ENCODE measurements at places on chromosomes 3 and 15.

GRCh38 chr3:183924956-183925355 lies 40.3 kb upstream of the PARL start:
- H3K4me1 ChIP-seq = no peaks in the 10 kb centered on the region
- no peak overlapping the region for H3K27ac ChIP-seq
- no peaks in the 10 kb centered on the region for H3K27me3 ChIP-seq
- H3K36me3 ChIP-seq = peaks cover 43% of the 10 kb centered on the region
- no peak overlapping the region for H3K4me3 ChIP-seq

GRCh38 chr3:138474163-138474562 lies 39.7 kb downstream of the ESYT3 start:
- H3K4me3 ChIP-seq = no peak overlapping the region
- no peaks in the 10 kb centered on the region for H3K27me3 ChIP-seq
- H3K4me1 ChIP-seq = peaks cover 4% of the 10 kb centered on the region
- DNase-seq = no peak
- H3K36me3 ChIP-seq = no peaks in the 10 kb centered on the region

GRCh38 chr15:40281057-40281800 lies 1.6 kb downstream of the ANKRD63 start:
- H3K27ac ChIP-seq = no peak overlapping the region
- peaks cover 3% of the 10 kb centered on the region for H3K4me1 ChIP-seq
- no peak for DNase-seq
- peaks cover 15% of the 10 kb centered on the region for H3K27me3 ChIP-seq
- H3K4me3 ChIP-seq = peak overlapping the region; percentile 66
- H3K36me3 ChIP-seq = no peaks in the 10 kb centered on the region

DNA sequence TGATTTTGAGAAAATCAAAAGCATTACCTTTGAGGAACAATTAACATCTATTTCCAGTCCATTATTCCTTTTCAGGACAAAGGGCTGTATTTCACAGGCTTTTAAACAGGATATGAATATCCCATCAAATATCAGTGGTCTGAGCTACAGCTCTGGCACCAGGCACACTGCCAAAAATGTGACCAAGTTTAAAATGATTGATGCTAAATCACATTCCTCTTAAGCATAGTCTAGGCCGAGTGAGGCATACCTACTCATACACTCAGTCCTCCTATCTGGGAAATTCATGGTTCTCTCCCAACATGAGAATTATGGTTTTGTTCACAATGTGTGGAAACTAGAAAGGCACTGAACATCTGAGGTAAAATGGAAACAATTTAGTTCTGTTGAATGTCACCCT lies 683.5 kb downstream of the TUSC7 start:
- H3K27ac ChIP-seq = no peak overlapping the region
- no peak for DNase-seq
- no peaks in the 10 kb centered on the region for H3K36me3 ChIP-seq
- H3K4me1 ChIP-seq = no peaks in the 10 kb centered on the region
- no peak overlapping the region for H3K4me3 ChIP-seq

DNA sequence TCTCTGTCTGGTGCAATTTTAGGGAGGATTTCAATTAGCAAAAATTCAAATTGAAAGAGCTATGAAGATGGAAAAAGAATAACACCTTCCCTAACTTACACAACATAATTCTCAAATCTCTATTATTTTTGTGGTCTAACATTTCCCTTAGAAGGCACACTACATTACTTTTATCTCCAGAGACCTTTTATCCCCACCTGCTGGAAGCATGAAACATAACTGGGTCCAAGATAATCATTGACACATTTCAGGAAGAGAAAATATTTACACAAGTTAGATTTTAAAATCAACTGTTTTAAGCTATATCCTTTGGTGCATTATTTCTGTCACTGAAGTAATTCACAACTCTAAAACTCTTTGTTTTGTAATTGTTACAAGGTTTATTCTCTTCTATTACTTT lies 779.5 kb downstream of the ROBO1 start:
- DNase-seq = no peak
- no peak overlapping the region for H3K4me3 ChIP-seq
- H3K27me3 ChIP-seq = no peaks in the 10 kb centered on the region
- no peaks in the 10 kb centered on the region for H3K36me3 ChIP-seq

DNA sequence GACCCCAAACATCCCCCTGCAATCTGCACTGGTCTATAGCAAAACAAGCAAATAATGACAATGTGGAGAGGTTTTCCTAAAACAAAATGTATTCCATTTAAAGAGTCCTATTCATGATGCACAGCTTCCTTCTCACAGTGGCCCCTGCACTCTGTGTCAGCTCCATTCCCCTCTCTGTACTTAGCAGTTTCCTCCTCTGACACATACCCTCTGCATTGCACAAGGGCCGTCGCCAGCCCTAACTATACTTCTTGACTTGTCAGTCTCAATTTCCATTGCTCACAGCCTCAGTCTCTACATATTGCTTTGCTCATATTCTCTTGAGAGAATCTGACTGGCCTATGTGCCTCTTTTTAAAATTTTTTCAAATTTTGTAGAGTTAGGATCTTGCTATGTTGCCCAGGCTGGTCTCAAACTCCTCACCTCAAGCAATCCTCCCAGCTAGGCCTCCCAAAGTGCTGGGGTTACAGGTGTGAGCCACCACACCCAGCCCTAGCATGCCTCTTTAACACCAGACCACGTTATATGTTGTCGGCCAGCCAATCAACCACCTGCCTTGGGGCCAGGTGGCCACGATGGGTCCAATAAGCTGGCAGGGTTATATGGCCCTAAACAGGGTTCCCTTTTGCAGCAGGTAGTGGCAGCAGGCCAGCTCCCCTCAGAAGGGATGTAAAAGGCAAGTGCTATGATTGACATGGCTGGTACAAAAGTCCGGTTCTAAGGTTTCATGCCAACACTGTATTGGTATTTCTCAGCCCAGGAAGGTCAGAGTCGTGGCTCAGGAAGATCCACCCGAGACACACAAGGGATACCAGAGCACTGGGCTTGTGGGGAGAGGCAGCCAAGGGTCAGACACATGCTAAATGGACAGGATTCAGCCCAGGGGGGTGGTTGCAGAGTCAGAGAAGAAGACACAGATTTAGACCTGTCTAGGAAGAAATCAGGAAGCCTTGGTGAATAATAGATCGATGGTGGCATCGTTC lies 59.0 kb upstream of the SMAD3 start:
- H3K27ac ChIP-seq = no peak overlapping the region
- no peak overlapping the region for H3K4me3 ChIP-seq
- DNase-seq = no peak

GRCh38 chr3:106699122-106699521 lies 678.1 kb upstream of the CCDC54 start:
- no peak overlapping the region for H3K4me3 ChIP-seq
- H3K4me1 ChIP-seq = no peaks in the 10 kb centered on the region
- H3K27ac ChIP-seq = no peak overlapping the region
- H3K36me3 ChIP-seq = no peaks in the 10 kb centered on the region
- H3K27me3 ChIP-seq = no peaks in the 10 kb centered on the region

- H3K36me3 ChIP-seq = no peaks in the 10 kb centered on the region
- H3K4me1 ChIP-seq = peaks cover 14% of the 10 kb centered on the region
Observed at GRCh38 chr3:67489816-67490215, 164.6 kb downstream of the SUCLG2 start.
